ENCODE measurements at places on chromosomes 11 and 22.

GRCh38 chr11:2687782-2688191, 12.0 kb downstream of the KCNQ1OT1 start:
- DNase-seq = peak; percentile 49

- DNase-seq = no peak
These were observed 39.0 kb downstream of the UVRAG start for GRCh38 chr11:75853971-75854370.

GRCh38 chr11:122062763-122063162, 53.3 kb downstream of the BLID start:
- no peak for DNase-seq

GRCh38 chr22:27381552-27381951, 420.0 kb downstream of the MN1 start:
- no peak for DNase-seq

GRCh38 chr11:86624366-86624765, 48.0 kb downstream of the ME3 start:
- DNase-seq = no peak

DNA sequence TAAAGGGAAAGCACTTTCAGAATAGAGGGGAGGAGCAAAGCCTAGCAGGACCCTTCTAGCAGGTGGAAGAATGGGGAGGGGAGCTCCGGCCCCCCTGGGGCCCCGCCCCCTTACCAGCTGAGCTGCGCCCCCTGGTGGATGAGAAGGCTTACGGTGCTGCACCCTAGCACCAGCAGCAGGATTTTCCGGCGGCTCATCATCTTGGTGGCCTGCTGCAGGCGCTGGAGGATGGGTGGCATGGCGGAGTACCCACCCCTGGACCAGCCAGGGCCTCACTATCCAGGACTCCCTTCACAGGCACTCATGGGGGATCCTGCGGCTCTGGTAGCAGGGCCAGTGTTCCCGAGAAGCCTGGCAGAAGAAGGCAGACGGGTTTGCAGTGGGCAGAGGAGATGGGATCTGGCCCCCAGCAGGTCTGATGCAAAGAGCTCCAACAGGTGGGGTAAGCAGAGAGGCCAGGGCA, 3.8 kb downstream of the GAL3ST3 start:
- peak; percentile 82 for DNase-seq

- DNase-seq = peak; percentile 67
These were observed 471 bp upstream of the CEP126 start for GRCh38 chr11:101914341-101914737.

GRCh38 chr11:66265531-66266377, 2.7 kb upstream of the RAB1B start:
- DNase-seq = no peak

DNA sequence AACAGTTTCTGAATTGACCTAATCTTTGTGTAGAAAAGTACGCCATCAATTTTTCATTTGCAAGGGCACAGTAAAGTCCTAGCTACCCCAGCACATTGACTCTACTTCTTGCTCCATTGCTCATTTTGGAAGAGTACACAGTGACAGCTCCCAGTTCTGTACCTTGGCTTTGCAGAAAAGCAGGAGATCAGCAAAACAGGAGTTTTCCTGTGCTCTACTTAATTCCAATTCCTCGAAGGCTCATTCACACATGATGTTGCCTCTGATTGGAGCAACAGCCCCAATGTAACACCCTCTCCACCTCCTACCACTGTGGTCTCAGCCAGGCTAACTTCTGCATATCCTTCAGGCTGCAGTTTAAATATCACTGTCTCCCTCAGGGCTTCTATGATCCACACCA, 118.7 kb downstream of the PAX6 start:
- DNase-seq = no peak

GRCh38 chr11:364991-365725, 4.1 kb upstream of the B4GALNT4 start:
- no peak for DNase-seq

DNA sequence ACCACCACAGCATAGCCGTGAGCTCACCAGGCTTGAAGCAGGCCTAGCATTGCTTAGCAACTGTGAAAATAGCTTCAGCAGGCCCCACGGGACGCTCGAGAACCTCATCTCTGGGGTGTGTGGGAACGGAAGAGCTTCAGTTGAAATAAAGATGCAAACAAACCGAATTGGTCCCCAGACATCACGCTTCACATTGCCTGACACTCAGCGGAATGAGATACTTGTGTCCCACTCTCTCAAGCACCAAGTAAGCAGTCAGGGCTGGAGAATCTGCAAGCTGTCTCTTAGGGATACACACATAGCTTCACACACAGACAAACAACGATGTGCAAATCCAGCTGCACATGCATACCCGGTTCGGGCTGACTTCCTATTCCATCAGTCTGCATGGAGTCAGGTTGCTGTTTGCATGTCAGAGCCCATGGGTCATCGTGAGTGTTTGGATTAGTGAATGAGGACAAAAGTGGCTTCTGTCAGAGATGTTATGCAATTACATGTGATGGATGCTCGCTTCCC, 205.7 kb downstream of the SNX19 start:
- DNase-seq = peak; percentile 38

- no peak for DNase-seq
These were observed at the start of gene SEC14L6 for GRCh38 chr22:30546616-30547015. Gene SEC14L6 (minus strand): TSS chr22:30546741. CDS start chr22:30546682, 59 bp downstream.

DNA sequence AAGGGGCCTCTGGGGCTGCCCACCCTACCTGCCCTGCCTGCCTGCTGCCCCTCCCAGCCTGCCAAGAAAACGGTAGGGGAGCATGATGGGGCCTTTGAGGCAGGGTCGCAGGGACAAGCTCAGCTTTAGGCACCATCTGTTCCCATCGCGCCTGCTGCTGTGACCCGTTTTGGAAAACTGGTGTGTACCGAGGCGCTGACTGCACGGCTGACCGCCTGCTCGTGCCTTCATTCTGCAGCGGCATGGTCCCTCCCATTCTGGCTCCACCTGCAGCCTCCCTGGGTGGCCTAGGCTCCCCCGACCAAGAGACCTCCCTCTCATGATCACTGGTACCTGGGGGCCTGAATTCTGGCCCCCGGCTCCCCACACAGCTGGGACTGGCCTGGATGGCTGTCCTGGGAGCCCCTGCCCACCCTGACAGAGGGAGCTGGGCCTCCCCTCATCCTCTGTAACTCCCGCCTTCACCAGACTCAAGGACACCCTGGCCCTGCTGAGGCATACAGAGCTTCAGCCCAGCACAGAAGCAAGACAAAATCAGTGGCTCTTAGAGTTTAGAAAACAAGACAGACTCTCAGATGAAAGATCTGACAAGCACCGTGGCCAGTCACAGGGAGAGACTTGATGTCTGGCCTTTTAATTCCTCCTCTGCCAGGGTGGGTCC, 6.5 kb upstream of the MYRF start:
- DNase-seq = no peak

DNA sequence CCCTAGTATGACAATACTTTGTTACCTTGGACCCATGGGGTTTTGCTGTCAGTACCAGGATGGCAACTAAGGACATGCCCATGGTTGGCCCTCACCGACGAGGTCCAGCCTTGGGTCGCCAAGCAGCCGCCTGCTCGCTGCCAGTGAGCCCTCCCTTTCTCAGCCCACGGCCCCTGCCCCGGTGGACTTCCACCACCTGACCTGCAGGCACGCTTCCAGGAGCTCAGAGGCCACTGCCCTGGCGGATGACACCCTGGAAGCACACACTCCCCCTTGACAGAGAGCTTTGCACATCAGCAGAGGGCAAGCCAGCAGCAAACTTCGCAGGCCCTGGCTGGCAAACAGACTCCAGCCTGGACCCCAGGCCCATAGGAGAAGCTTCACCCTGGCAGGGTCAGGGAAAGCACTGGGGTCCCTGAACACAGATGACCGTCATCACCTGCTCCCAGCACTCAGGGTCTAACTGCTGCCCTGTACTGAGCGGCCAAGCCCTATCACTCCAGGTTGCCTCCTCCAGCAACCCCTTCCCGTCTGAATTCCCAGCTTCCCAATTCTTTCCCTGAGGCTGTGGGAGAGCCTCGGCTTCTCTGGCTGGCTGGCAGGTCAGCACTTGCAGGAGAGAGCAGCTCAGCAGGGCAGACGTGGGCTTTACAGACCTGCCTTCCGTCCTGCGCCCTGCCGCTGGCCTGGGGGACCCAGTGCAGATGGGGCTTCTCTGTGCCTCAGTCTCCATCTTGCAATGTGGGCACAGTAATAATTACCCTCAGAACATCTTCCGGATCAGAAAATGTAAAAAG, 2.7 kb upstream of the PPARA start:
- no peak for DNase-seq

DNA sequence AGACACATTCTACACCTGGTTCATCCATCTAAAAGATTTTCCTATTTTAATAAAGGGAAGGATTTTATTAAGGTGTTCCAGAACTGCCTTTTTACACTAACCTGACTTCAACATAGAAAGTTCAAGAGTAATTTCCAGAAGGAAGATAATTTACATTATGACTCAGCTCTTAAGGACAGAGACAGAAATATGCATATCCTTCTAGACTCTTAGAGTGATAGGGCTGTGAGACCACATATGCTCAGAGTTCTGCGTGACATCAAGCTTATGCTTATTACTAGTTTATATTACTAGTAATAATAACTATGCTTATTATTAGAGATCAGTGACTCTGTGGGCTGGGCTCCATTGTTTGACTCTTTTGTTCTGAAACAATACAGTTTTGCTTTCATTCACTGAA, 4.6 kb downstream of the PDGFD start:
- no peak for DNase-seq

DNA sequence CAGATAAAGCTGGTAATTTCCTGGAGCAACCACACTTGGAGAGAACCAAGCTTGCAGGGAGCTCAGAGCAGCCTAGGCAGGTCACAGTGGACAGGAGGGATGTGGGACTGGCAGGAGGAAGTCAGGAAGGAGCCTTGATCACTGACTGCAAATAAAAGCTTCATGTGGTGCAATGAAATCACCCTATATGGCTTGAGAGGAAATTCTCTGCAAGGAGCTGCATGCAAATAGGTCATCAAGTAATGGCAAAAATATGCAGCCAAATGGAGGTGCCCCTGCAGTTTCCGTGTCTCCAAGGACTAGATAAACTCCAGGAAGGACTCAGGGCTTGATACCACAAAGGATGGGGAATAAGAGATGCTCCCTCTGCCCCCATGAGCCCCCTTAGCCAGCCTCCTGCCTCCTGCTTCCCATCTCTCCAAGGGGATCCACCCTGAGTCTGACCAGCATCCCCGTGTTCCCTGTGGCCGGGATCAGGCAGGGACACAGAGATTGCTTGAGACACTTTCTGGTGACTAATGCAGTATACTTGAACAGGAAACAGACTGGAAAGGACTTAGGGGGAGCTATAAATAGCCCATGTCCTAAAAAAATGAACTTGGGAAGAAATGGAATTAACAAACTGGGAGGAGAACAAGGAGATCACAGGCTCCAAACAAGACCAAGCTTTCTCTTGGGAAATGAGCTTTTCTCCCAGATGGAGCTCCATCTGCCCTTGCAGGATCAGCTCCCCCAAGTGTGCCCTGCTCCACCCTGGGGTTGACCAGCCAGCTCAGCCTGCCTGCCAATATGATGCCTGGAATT, 23.9 kb upstream of the MICAL2 start:
- peak; percentile 42 for DNase-seq

GRCh38 chr22:38464992-38465672, 2.8 kb upstream of the KDELR3 start:
- DNase-seq = no peak

- no peak for DNase-seq
These were observed 84.7 kb upstream of the HEPHL1 start for GRCh38 chr11:93936460-93936859.

DNA sequence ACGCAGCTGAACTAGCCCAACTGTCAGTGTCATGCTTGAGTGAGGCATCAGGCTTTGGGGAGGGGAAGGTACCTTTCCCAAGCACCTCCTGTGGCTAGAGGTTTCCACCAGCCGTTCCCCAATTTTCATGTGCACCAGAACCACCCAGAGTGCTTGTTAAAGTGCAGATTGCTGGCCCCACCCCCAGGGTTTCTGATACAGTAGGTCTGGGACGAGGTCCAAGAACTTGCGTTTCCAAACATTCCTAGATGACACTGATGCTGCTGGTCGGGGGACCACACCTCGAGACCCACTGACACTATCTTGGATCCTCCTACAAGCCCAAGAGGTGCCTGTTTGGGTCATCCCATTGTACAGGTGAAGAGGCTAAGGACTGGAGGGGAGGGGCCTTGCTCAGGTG, 59.8 kb downstream of the PDE2A start:
- DNase-seq = no peak

GRCh38 chr11:71221821-71222220, 30.6 kb downstream of the SHANK2 start:
- no peak for DNase-seq

DNA sequence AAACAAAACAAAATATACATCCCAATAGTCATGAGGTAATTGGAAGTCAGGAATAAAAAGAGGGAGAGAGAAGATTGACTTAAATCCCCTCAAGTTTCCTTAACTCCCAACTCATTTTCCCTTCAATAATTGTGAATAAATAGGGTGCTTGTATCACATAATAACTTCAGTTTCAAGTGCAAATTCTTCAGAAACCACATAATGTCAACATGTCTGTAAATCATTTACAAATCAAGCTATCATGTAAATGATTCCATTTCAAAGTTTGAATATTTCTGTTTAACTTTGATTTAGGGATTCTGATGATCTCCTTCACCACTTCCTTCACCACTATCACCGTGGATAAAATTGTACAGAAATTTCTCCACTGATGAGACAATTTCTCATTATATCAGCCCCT, 23.2 kb downstream of the CASP5 start:
- no peak for DNase-seq

DNA sequence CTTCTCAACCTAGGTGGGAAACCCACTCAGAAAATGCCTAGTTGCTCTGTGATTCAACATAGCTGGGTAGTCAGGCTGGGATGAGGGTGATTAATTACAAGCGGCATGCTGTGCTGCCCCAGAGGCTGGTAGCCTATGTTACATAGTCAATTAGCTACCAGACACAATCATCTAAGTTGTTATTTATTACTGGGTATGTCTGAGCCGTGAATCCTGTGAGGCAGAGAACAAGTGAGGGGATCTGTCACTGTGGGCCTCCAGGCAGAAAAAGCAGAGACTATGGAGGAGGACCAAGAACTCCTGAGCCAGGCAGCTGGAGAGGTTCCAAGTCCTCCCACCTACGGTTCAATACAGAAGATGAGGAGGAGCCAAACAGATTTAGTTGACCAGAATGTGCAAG, 186.6 kb upstream of the BDNF start:
- no peak for DNase-seq

GRCh38 chr22:28058036-28058435, 139.0 kb upstream of the PITPNB start:
- no peak for DNase-seq

DNA sequence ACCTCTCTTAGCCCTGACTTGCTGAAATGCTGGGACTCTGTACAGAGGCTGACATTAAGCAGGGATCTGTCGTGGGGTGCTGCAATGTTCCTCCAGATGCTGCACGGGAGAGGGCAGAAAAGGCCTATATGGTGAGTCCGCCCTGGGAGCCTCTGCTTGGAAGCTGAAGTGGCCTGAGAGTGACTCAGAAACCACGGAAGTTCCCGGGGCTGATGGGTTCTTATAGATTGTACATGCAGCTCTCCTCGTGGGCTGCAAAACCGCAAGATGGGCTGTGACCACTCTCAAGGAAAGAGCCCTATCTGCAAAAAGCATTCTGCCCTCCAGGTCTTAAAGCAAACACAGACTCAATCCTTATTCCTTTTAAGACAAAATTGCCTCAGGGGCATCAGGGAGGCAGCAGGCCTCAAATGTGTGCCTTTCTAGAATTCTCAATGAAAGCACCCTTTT, 5.8 kb upstream of the SLC43A3 start:
- DNase-seq = peak; percentile 49
